ENCODE measurements at places on chromosomes 5 and 9.
A peak's percentile ranks its signal among the peaks of the same experiment; 100 is the strongest.

DNA sequence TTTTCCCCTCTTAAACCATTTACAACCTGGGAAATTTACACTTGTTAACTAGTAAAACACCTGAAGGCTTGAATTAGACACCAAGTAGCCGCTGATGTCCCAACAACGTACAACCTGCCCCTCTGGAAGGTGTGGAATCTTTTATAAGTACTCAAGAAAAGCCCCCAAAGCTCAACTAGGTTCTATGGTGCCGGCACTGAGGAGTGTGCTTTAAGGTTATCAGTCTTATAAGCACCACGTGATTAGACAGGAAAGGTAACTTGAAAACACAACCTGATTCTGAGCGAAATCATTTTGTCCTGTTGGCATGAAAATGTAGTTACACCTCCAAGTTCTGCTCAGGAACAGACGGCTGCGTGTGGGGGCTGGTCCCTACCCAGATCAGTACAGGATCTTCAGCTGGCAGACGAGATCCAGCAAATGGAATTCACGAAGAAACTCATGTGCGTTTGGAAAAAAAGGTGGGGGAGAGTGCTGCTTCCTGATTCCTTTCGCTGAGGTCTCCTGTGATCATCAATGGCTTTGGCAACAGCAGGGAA is 195.5 kb downstream of the MEF2C start:
- no peak for DNase-seq
- no peaks in the 10 kb centered on the region for H3K36me3 ChIP-seq
- H3K4me3 ChIP-seq = no peak overlapping the region
- no peak overlapping the region for H3K27ac ChIP-seq
- H3K27me3 ChIP-seq = peaks cover 67% of the 10 kb centered on the region

GRCh38 chr5:54870271-54870670 is 115.1 kb downstream of the ESM1 start:
- no peak overlapping the region for H3K4me3 ChIP-seq
- no peak overlapping the region for H3K27ac ChIP-seq
- DNase-seq = no peak
- no peaks in the 10 kb centered on the region for H3K27me3 ChIP-seq

GRCh38 chr9:120440791-120441190 is 139.2 kb downstream of the CDK5RAP2 start:
- no peaks in the 10 kb centered on the region for H3K4me1 ChIP-seq
- H3K4me3 ChIP-seq = no peak overlapping the region
- H3K27ac ChIP-seq = no peak overlapping the region
- no peaks in the 10 kb centered on the region for H3K27me3 ChIP-seq
- H3K36me3 ChIP-seq = no peaks in the 10 kb centered on the region

- no peak overlapping the region for H3K27ac ChIP-seq
- H3K27me3 ChIP-seq = no peaks in the 10 kb centered on the region
- no peak overlapping the region for H3K4me3 ChIP-seq
- peaks cover 5% of the 10 kb centered on the region for H3K4me1 ChIP-seq
Observed at GRCh38 chr5:69238760-69239251, 4.1 kb downstream of the CDK7 start.

DNA sequence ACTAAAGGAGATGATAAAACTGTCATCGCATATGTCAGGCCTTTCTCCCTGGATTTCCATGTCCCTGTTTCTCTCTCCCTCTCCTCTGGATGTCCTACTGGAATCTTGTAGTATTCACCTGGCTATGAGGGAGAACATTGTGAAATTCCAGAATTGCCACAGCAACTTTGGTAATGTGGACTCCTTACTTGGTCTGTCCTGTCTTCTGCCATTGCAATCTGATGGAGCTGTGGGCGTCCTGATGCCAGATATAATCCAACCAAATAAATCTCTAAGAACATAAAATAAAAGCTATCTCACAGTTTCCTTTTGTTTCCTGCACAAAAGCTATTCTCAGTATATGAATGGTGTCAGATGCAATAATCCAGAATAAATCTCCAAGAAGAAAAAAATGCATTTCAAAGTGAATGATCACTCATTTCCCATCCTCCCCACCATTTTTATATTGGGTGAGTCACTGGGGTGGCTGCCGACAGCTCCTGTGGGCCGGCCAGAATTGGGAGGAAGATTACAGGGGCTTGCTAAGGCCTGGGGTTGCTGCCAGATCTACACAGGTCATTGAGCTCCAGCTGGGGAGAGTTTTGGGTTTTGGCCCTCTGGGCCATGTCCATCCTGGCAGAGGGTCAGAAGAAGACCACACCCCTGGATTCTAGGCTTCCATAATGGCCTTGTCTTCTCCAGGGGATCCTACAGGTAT is 160.7 kb upstream of the PITX1 start:
- H3K4me1 ChIP-seq = no peaks in the 10 kb centered on the region
- DNase-seq = no peak
- H3K27ac ChIP-seq = no peak overlapping the region

GRCh38 chr5:135135530-135136226 is 101.7 kb upstream of the PITX1 start:
- no peak for DNase-seq
- no peak overlapping the region for H3K4me3 ChIP-seq
- no peak overlapping the region for H3K27ac ChIP-seq
- H3K36me3 ChIP-seq = no peaks in the 10 kb centered on the region
- no peaks in the 10 kb centered on the region for H3K27me3 ChIP-seq
- no peaks in the 10 kb centered on the region for H3K4me1 ChIP-seq

DNA sequence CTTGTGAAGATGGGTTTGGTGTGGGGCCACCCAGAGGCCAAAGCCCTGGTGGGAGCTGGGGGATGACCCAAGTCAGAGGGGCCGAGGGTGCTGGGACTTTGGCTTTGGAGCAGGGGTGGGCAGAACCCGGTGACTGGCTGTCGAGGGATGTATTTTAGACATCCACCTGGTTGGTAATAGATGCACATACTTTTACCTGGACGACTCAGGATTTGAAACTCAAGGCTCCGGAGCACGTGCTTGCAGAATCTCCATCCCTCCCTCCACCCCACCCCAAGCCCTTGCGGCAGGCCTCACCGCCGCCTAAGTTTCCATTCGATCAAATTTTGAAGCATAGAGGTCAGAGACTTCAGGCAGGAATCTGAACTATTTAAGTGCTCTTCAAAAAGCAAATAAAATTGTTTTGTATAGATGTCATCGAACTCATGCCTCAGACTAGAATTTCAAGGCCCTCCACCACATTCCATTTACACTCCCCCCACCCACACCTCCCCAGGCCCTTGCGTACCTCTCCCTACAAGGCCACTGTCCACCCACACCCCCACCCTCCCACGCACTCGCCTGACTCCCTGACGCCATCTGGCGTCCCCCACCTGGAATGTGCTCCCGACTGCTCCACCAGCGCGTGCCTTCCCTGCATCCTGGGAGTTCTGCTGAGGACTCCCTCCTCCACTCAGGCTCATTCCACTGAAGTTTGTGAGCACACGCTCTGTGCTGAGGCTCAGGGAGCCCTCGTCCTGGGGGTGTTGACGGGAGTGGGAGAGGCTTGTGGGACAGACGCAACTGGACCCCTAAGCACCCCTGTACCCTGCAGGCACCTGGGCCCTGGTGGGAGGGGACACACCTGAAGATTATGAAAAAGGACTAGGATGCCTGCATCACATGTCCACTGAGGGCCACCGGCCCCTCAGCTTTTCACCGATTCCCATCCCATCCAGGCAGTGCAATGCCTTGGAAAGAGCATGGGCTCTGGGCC is 56.4 kb upstream of the RPL26L1 start:
- no peak overlapping the region for H3K4me3 ChIP-seq
- peak; percentile 49 for DNase-seq
- no peaks in the 10 kb centered on the region for H3K36me3 ChIP-seq
- H3K27ac ChIP-seq = peak overlapping the region; percentile 95
- H3K27me3 ChIP-seq = no peaks in the 10 kb centered on the region

- H3K4me1 ChIP-seq = no peaks in the 10 kb centered on the region
- no peak for DNase-seq
- H3K36me3 ChIP-seq = no peaks in the 10 kb centered on the region
- H3K27me3 ChIP-seq = no peaks in the 10 kb centered on the region
- no peak overlapping the region for H3K27ac ChIP-seq
Observed at GRCh38 chr5:125836256-125836655, 587.0 kb upstream of the GRAMD2B start.

GRCh38 chr5:116681334-116682013 is 106.9 kb upstream of the SEMA6A start:
- no peaks in the 10 kb centered on the region for H3K36me3 ChIP-seq
- H3K4me1 ChIP-seq = no peaks in the 10 kb centered on the region
- no peaks in the 10 kb centered on the region for H3K27me3 ChIP-seq
- H3K27ac ChIP-seq = no peak overlapping the region
- H3K4me3 ChIP-seq = no peak overlapping the region

- no peaks in the 10 kb centered on the region for H3K27me3 ChIP-seq
- no peaks in the 10 kb centered on the region for H3K36me3 ChIP-seq
- no peak for DNase-seq
- peaks cover 27% of the 10 kb centered on the region for H3K4me1 ChIP-seq
Observed at GRCh38 chr5:96335873-96336272, 97.2 kb downstream of the PCSK1 start.

DNA sequence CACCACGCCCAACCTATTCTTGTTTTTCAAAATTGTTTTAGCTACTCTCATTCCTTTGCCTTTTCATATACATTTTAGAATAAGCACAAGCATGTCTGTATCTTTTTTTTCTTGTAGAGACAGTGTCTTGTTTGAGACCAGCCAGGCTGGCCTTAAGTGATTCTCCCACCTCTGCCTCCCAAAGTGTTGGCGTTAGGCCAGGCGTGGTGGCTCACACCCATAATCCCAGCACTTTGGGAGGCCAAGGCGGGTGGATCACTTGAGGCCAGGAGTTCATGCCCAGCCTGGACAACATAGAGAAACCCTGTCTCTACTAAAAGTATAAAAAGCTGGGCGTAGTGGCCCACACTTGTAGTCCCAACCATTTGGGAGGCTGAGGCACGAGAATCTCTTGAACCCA is 13.1 kb downstream of the RNF44 start:
- H3K4me1 ChIP-seq = no peaks in the 10 kb centered on the region
- no peaks in the 10 kb centered on the region for H3K27me3 ChIP-seq
- peaks cover 1% of the 10 kb centered on the region for H3K36me3 ChIP-seq
- H3K4me3 ChIP-seq = no peak overlapping the region

GRCh38 chr9:104586496-104587180 is 12.6 kb downstream of the OR13C5 start:
- H3K27ac ChIP-seq = no peak overlapping the region
- no peak for DNase-seq
- H3K4me1 ChIP-seq = no peaks in the 10 kb centered on the region
- H3K36me3 ChIP-seq = no peaks in the 10 kb centered on the region

DNA sequence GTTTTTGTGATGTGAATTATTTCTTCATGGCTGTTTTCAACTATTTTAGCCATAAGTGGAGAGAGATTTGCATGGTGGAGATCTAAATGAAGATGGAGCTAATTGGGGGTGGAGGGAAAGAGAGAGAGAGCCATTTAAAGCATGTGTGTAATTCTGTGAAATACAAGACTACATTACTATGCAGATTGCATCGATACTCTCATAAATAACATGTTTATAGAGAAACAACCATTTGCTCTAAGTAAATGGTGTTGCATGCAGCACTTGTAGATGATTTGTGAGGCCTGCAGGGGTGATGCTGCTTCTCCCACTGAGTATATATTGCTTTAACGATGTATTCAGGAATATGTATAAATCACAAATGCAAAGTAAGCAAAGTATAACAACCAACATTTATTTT is 270.2 kb upstream of the RIOK2 start:
- H3K27ac ChIP-seq = no peak overlapping the region
- no peaks in the 10 kb centered on the region for H3K36me3 ChIP-seq
- H3K4me3 ChIP-seq = no peak overlapping the region
- H3K4me1 ChIP-seq = no peaks in the 10 kb centered on the region

DNA sequence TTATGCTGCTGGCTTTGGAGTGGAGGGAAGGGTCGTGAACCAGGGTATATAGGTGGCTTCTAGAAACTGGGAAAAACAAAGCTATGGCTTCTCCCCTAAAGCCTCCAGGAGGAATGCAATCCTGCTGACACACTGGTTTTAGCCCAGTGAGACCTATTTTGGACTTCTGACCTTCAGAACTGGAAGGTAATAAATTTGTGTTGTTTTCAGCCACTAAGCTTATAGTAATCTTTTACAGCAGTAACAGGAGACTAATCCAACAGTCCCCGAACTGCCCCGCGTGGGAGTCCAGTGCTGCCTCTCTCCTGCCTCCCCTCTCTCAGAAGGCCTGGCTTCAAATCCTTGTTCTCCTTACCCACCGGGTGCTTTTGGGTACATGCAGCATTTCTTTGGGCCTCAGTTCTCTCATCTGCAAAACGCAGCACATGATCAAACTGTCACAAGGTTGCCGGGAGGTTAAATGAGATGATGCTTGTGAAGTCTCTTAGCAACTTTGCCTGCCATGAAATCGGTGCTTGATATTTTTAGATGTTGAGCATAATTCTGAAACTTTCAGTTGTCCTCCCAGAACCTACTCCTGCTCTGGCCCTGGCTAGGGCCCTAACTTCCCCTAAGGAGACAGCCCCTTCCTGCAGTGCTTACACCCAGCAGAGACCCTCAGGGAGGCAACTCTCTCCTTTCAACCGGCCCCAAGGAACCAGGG is 127.3 kb upstream of the BOD1 start:
- no peak overlapping the region for H3K27ac ChIP-seq
- H3K27me3 ChIP-seq = no peaks in the 10 kb centered on the region
- no peaks in the 10 kb centered on the region for H3K4me1 ChIP-seq

DNA sequence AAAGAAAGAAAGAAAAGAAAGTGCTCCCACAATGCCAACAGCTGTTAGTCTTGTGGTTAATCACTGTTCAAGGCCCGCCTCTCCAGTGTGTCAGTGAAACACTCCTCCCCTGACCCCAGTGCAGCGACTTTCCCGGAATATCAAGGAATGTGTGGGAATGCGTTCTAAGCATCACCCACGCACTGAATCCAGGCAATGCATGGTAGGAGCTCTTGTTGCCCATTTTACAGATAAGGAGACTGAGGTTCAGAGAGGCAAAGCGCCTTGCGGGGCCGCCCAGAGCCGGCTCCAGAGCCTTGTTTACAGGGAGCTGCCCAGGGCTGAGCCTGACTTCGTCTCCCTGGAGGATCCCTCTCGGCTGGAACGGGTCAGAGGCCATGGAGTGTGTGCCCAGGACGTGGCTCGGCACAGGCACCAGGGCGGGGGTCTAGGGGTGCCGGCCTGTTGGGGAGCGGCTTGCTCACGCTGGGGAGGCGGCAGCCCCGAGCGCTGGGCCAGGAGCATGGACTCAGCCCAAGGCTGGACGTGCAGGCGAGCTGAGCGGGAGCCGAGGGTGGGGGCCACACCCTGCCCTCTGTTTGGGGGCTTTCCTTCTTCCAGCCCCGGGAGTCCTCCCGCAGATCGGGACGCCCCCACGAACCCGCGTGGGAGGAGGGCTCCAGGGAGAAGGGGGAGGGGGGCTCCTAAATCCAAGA is 823 bp downstream of the ST6GALNAC6 start:
- peaks cover 5% of the 10 kb centered on the region for H3K36me3 ChIP-seq
- H3K27me3 ChIP-seq = no peaks in the 10 kb centered on the region

- H3K36me3 ChIP-seq = no peaks in the 10 kb centered on the region
- H3K27ac ChIP-seq = no peak overlapping the region
- H3K4me3 ChIP-seq = no peak overlapping the region
- no peaks in the 10 kb centered on the region for H3K4me1 ChIP-seq
- H3K27me3 ChIP-seq = no peaks in the 10 kb centered on the region
Observed at GRCh38 chr5:36389245-36389644, 87.5 kb upstream of the RANBP3L start.
